Endodermal cell (in vitro differentiated cells): ENCODE measurements at places on chromosomes 11 and 22. TPM values are rescaled to one million over a fixed set of nuclear protein-coding genes. Genes with fewer than 3 reads are reported as not detected.

- H3K27me3 ChIP-seq = no peaks in the 10 kb centered on the region
- H3K36me3 ChIP-seq = no peaks in the 10 kb centered on the region
- H3K27ac ChIP-seq = no peak overlapping the region
- H3K4me1 ChIP-seq = no peaks in the 10 kb centered on the region
Measured at GRCh38 chr11:94199136-94200130, 70.8 kb downstream of the PANX1 start.

MRGPRX3 gene
- total RNA-seq = not detected in 2 replicates

GRCh38 chr11:116607027-116607426 is 165.8 kb downstream of the BUD13 start:
- H3K36me3 ChIP-seq = no peaks in the 10 kb centered on the region
- H3K27me3 ChIP-seq = peaks cover 4% of the 10 kb centered on the region
- H3K4me3 ChIP-seq = no peak overlapping the region
- no peak overlapping the region for H3K27ac ChIP-seq
- H3K4me1 ChIP-seq = no peaks in the 10 kb centered on the region

- H3K27me3 ChIP-seq = no peaks in the 10 kb centered on the region
- no peak overlapping the region for H3K27ac ChIP-seq
- no peaks in the 10 kb centered on the region for H3K4me1 ChIP-seq
- no peak overlapping the region for H3K4me3 ChIP-seq
- H3K36me3 ChIP-seq = no peaks in the 10 kb centered on the region
Measured at GRCh38 chr22:27512283-27512761, 289.2 kb downstream of the MN1 start.

DNA sequence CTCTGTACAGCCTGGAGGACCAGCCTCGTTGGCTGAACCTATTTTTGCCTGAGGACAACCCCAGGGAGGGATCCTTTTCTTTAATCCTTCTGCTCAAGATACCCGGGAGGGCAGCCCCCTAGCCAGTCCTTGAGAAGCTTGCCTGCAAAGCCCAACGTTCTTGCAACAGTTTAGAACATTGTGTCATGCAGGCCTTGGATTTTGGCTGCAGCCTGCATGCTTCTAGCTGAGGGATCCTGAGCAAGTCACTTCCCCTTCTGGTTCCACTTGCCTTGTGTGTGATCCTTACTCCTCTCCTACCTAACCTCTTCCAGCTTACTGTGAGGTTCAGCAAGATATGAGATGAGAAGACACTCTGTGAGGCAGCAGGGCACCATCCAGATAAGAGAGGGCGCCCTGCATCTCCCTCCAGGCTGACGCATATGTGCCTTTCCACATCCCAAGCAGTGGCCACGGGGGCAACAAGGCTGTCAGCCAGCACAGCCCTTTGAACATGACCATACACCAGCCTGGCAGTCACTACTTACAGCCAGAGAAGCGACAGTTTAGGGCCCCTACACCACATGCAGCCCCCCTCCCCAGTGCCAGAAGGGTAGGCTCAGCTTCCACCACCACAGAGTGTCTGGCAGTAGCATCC is 76.1 kb downstream of the C11orf58 start:
- peaks cover 25% of the 10 kb centered on the region for H3K4me1 ChIP-seq
- H3K27ac ChIP-seq = no peak overlapping the region
- H3K4me3 ChIP-seq = no peak overlapping the region
- no peaks in the 10 kb centered on the region for H3K27me3 ChIP-seq
- no peak for DNase-seq

C11orf21 gene
- total RNA-seq = 0.20 TPM in 1 of 3 replicates, not detected in the others

DNA sequence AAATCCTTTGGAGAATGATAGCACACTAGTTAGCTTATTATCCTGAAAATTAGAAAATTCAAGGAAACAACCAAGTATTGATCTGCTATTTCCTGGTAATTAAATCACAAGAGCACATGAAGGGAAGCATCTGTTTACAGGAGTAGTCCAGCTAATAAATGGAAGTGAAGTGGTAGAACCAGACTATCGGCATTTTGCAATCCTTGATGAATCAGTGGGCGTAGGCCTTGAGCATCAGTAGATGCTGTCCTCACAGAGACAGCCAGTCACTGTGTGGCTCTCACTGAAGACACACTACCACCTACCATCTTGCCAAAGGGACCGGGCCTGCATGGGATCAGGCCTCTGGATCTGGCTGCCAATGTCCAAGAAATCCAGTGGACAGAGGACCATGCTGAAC is 69.8 kb downstream of the FBLN1 start:
- H3K27ac ChIP-seq = no peak overlapping the region
- H3K4me1 ChIP-seq = no peaks in the 10 kb centered on the region
- no peaks in the 10 kb centered on the region for H3K36me3 ChIP-seq
- no peaks in the 10 kb centered on the region for H3K27me3 ChIP-seq

TECTA gene
- total RNA-seq = 1.8 and 2.2 TPM in 2 replicates

GRCh38 chr11:44788536-44789261 is 61.9 kb downstream of the TSPAN18 start:
- peak overlapping the region; percentile 16 for H3K27ac ChIP-seq
- H3K27me3 ChIP-seq = no peaks in the 10 kb centered on the region

DNA sequence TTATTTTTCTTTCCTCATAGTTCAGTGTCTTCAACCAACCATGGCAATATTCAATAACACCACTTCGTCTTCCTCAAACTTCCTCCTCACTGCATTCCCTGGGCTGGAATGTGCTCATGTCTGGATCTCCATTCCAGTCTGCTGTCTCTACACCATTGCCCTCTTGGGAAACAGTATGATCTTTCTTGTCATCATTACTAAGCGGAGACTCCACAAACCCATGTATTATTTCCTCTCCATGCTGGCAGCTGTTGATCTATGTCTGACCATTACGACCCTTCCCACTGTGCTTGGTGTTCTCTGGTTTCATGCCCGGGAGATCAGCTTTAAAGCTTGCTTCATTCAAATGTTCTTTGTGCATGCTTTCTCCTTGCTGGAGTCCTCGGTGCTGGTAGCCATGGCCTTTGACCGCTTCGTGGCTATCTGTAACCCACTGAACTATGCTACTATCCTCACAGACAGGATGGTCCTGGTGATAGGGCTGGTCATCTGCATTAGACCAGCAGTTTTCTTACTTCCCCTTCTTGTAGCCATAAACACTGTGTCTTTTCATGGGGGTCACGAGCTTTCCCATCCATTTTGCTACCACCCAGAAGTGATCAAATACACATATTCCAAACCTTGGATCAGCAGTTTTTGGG is at the start of gene OR51T1:
Gene OR51T1, plus strand, starts transcription at position 41 of the 641 bp plus-strand sequence. Its CDS starts 0 bp downstream, at position 41.
- H3K27ac ChIP-seq = no peak within 1 kb of the TSS
- H3K36me3 ChIP-seq = no peaks in the 10 kb centered on the region
- no peak for DNase-seq
- no peak within 1 kb of the TSS for H3K4me3 ChIP-seq
- H3K27me3 ChIP-seq = no peaks in the 10 kb centered on the region
- no peaks in the 10 kb centered on the region for H3K4me1 ChIP-seq

- H3K27me3 ChIP-seq = no peaks in the 10 kb centered on the region
- H3K4me3 ChIP-seq = no peak overlapping the region
- H3K36me3 ChIP-seq = no peaks in the 10 kb centered on the region
- no peak overlapping the region for H3K27ac ChIP-seq
Measured at GRCh38 chr22:38189104-38189503, 7.5 kb upstream of the PLA2G6 start.

FXYD6 gene
- total RNA-seq = 53.5 to 58.8 TPM (median 54.1 TPM) in 3 replicates

GAL gene
- total RNA-seq = 97.6 to 119 TPM (median 98.9 TPM) in 3 replicates

IGLL1 gene
- total RNA-seq = not detected in 3 replicates

GRCh38 chr22:27226666-27227065 is 569.3 kb downstream of the MIAT start:
- no peak overlapping the region for H3K4me3 ChIP-seq
- no peaks in the 10 kb centered on the region for H3K36me3 ChIP-seq
- no peaks in the 10 kb centered on the region for H3K4me1 ChIP-seq
- DNase-seq = no peak
- no peaks in the 10 kb centered on the region for H3K27me3 ChIP-seq

DNA sequence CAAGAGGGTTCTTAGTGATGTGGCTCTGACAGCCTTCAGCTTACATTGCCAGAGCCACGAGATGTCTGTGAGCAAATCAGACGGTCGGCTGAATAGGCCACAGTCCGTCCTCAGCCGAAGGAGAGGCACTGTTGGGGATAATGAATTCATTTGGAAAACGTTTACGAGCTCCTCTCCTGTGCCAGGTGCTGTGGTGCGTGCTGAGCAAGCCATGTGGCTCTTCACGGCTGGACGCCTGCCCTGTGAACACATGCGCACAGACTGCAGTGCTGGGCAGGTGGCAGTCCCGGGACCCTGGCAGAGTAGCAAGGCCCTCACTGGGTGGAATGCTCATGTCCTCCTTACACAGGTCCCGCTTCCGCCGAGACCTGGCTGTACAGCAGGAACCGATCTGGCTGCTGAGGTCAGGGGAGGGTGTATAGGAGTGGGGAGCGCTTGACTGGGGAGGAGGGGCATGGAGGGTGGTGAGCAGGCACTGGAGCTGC is 6.8 kb downstream of the TBC1D22A start:
- no peak for DNase-seq
- H3K27me3 ChIP-seq = no peaks in the 10 kb centered on the region
- H3K4me3 ChIP-seq = no peak overlapping the region

PLAAT2 gene
- not detected in 3 replicates for total RNA-seq

DNA sequence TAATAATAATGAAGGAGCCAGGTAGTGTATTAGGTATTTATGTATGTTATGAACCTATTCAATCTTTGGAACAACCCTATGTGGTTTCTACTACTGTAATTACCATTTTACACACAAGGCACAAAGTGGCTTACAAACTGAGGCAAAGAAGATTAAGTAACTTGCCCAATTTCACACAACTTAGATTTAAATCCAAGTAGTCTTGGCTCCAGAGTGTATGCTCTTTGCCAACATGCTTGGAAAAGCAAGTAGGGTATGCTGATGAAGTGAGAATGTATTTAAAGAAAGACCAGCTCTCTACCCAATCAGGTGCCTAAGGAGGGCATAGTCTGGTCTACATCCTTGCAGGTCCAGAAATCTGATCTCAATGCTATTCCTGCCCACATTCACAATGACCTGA is 463.2 kb downstream of the METTL15 start:
- no peak overlapping the region for H3K27ac ChIP-seq
- DNase-seq = no peak
- no peaks in the 10 kb centered on the region for H3K36me3 ChIP-seq
- no peak overlapping the region for H3K4me3 ChIP-seq
- H3K27me3 ChIP-seq = peaks cover 57% of the 10 kb centered on the region

CHRDL2 gene
- total RNA-seq = 0.27 and 0.44 TPM in 2 replicates

DNA sequence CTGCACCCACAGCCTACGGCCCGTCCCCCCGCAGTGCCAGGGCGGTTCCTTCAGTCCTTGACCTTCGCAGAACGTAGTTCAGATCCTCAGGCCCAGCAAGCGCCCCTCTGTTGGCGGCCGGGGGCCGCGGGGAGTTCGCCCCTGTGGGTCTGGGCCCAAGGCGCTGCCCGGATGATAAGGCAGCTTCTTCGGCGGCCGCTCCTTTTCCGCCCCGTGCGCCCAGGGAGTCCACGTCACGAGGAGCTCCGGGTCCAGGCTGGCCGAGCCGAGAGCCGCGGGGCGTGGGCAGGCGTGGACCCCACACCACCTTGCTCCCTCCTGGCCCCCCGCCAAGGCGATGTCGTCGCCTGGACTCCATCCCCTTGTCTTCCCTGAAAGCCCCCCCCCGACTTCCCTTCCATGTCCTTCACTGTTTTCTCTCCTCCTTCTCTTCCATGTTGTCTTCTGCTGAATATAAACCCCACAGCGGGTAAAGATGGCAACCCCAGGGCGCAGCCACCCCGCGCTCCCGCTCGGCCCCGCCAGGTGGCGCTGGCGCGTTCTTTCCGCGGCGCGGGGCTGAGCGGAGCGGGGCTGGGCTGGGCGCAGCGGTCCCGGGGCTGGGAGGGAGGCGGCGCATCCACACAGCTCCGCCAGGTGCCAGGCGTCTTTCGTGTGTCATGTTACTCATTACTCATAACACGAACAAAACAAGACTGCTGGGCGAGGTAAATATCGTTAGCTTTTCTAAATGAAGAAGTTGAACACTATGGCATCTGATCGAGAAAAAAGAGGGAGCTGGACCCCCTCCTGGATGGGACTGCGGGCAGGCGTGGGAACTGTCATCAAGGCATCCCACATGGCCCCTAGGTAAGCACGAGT is 321.0 kb downstream of the NTM start:
- H3K4me1 ChIP-seq = peaks cover 3% of the 10 kb centered on the region
- H3K27me3 ChIP-seq = peaks cover 67% of the 10 kb centered on the region
- H3K4me3 ChIP-seq = no peak overlapping the region
- no peak overlapping the region for H3K27ac ChIP-seq
- H3K36me3 ChIP-seq = no peaks in the 10 kb centered on the region

CD6 gene
- total RNA-seq = 1.1 and 1.5 TPM in 2 replicates

TMPRSS4 gene
- total RNA-seq = not detected in 2 replicates

DNA sequence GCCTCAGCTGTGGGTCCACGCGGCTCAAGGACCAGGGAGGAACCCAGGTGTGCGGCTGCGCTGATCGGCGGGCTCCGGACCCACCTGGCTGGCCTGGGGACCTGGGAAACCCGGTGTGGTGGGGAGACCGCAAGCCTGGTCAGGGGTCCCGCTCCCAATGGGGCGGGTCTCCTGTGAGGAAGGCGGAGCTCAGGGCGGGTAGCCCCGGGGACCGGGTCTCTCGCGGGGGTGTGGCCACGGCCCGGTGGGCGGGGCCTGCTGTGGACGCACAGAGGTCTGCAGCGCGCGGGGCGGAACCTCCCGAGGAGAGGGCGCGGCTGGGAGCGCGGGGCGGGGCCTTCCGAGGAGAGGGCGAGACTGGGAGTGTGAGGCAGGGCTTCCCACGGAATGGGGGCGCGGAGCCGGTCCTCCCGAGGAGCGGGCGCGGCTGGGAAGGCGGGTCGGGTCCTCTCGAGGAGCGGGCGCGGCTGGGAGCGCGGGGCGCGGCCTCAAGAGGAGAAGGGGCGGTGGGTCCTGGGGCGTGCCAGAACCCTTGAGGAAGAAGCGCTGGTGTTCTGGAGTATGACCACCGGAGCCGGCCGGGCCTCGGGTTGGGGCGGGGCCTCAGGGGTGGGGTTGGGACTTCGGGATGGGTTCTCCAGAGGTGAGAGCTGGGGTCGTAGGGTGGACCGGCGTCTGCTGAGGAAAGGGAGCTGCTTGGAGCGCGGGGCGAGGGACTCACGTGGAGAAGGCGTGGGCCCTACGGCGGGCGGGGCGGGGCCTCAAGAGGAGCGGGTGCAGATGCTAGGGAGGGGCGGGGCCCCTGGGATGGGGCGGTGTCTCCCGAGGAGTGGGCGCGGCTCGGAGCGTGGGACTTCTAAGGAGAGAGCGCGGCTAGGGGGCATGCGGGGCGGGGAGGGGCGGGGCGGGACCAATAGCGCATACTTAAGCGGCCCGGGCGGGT is 20.8 kb downstream of the DGCR6L start:
- H3K4me1 ChIP-seq = no peaks in the 10 kb centered on the region
- no peaks in the 10 kb centered on the region for H3K36me3 ChIP-seq
- H3K27ac ChIP-seq = no peak overlapping the region
- peaks cover 49% of the 10 kb centered on the region for H3K27me3 ChIP-seq

- DNase-seq = peak; percentile 78
- peak overlapping the region; percentile 75 for H3K4me3 ChIP-seq
- H3K27me3 ChIP-seq = peaks cover 57% of the 10 kb centered on the region
- no peaks in the 10 kb centered on the region for H3K4me1 ChIP-seq
Measured at GRCh38 chr22:50531962-50532674, 2.3 kb upstream of the TYMP start.

DNA sequence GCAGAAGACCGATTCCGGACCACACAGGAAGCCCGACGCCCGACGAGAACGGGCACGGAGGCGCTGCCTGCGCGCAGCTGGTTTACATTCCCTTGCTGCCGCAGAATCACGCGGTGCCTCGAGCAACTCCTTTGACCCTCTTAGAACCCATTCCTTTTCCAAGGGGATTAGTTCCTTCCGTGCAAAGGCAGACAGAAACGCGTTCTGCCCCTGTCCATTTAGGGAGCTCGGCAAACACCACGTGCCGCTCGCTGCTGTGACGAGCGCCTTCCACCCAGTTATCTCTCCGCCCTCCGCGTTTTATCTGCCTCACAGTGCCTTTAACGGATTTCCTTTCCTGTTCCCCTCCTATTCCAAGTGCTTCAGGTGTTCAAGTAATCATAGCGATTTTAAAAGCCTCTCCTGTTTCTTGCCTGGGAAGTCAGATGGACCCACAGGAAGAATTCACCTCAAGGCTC is 24.1 kb upstream of the MICAL3 start:
- no peaks in the 10 kb centered on the region for H3K27me3 ChIP-seq
- no peaks in the 10 kb centered on the region for H3K36me3 ChIP-seq
- H3K4me3 ChIP-seq = no peak overlapping the region

TEX12 gene
- not detected in 2 replicates for total RNA-seq

GP1BB gene
- total RNA-seq = 0.48 and 1.4 TPM in 2 replicates
